ENCODE measurements at places on chromosomes 1 and 21. TPM values are rescaled to one million over a fixed set of nuclear protein-coding genes. Genes with fewer than 3 reads are reported as not detected.

- H3K4me3 ChIP-seq: peak overlapping the region; percentile 99
- DNase-seq: no peak
- H3K4me1 ChIP-seq: peaks cover 3% of the 10 kb centered on the region
- H3K27ac ChIP-seq: peak overlapping the region; percentile 99
These were observed 71.7 kb downstream of the CD46 start for GRCh38 chr1:207823531-207823879.

- H3K27ac ChIP-seq: no peak overlapping the region
- no peak overlapping the region for H3K4me3 ChIP-seq
- no peaks in the 10 kb centered on the region for H3K27me3 ChIP-seq
- no peak for DNase-seq
- H3K4me1 ChIP-seq: no peaks in the 10 kb centered on the region
- H3K36me3 ChIP-seq: no peaks in the 10 kb centered on the region
These were observed 114.2 kb downstream of the SIK1 start for GRCh38 chr21:43312751-43313169.

GRCh38 chr1:230424391-230425251 is 1.5 kb downstream of the PGBD5 start:
- H3K4me1 ChIP-seq: no peaks in the 10 kb centered on the region
- no peak for DNase-seq
- H3K27ac ChIP-seq: no peak overlapping the region

- no peak for DNase-seq
- H3K36me3 ChIP-seq: no peaks in the 10 kb centered on the region
- H3K4me1 ChIP-seq: peaks cover 9% of the 10 kb centered on the region
- H3K27ac ChIP-seq: peak overlapping the region; percentile 0
- H3K27me3 ChIP-seq: no peaks in the 10 kb centered on the region
These were observed 44.8 kb downstream of the OPTC start for GRCh38 chr1:203538726-203539125.

- no peak for DNase-seq
- H3K36me3 ChIP-seq: no peaks in the 10 kb centered on the region
- H3K4me1 ChIP-seq: no peaks in the 10 kb centered on the region
- H3K27ac ChIP-seq: no peak overlapping the region
- H3K4me3 ChIP-seq: no peak overlapping the region
These were observed 19.3 kb upstream of the FOXO6 start for GRCh38 chr1:41341772-41342562.

GRCh38 chr1:208357644-208358507 is 113.7 kb upstream of the PLXNA2 start:
- no peak overlapping the region for H3K27ac ChIP-seq
- H3K36me3 ChIP-seq: no peaks in the 10 kb centered on the region
- no peak for DNase-seq
- H3K27me3 ChIP-seq: peaks cover 2% of the 10 kb centered on the region
- H3K4me3 ChIP-seq: no peak overlapping the region
- no peaks in the 10 kb centered on the region for H3K4me1 ChIP-seq

- H3K4me1 ChIP-seq: no peaks in the 10 kb centered on the region
- no peaks in the 10 kb centered on the region for H3K36me3 ChIP-seq
- H3K27ac ChIP-seq: no peak within 1 kb of the TSS
- no peak for DNase-seq
- no peaks in the 10 kb centered on the region for H3K27me3 ChIP-seq
- H3K4me3 ChIP-seq: no peak within 1 kb of the TSS
These were observed at the start of gene PRKACB for GRCh38 chr1:84143796-84144565. Gene PRKACB (plus strand): TSS chr1:84144271. CDS start chr1:84144362, 91 bp downstream.

- no peaks in the 10 kb centered on the region for H3K27me3 ChIP-seq
- H3K27ac ChIP-seq: no peak overlapping the region
- no peaks in the 10 kb centered on the region for H3K4me1 ChIP-seq
- no peak overlapping the region for H3K4me3 ChIP-seq
- H3K36me3 ChIP-seq: no peaks in the 10 kb centered on the region
- no peak for DNase-seq
These were observed 4.1 kb upstream of the MIS18A start for GRCh38 chr21:32282992-32283391.

- no peak for DNase-seq
- no peaks in the 10 kb centered on the region for H3K36me3 ChIP-seq
- H3K27ac ChIP-seq: no peak overlapping the region
- H3K4me3 ChIP-seq: no peak overlapping the region
- peaks cover 5% of the 10 kb centered on the region for H3K4me1 ChIP-seq
These were observed 480.9 kb upstream of the ZRANB2 start for GRCh38 chr1:71561729-71562128.

DNA sequence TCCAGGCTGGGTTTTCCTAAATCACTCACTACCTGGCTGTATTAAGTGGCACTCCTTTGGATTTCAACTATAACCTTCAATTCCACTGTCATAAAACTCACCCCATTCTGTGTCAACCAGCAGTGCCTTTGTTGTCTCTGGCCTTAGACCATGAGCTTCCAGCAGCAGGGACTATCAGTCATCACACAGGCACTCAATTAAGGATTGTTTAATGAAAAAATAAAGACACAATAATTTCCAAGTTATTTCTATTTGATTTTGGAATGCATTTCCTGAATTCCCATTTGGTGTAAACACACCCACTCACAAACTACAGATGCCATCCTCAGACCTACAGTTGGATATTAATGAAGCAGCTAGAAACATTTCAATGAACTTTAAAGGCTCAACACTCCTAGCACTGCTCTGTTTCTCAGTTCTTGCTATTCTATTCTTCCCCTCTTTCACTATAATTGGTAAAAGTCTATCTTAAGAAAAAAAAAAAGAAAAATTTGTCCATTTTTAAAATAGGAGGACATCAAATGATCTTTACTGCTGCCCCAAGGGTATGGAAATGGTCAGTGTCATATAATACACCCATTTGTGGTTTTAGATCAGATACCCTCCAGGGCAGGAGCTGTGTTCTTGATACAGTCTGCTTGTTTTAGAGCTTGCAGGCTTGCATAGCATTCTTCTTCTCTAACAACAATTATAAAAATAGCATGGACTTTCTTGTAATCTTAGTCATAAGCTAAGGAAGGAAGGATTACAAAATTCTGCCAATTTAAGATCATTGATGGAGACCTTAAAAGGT is 156.4 kb downstream of the PTGER3 start:
- H3K36me3 ChIP-seq: no peaks in the 10 kb centered on the region
- peaks cover 2% of the 10 kb centered on the region for H3K4me1 ChIP-seq
- H3K4me3 ChIP-seq: no peak overlapping the region
- H3K27ac ChIP-seq: no peak overlapping the region
- no peaks in the 10 kb centered on the region for H3K27me3 ChIP-seq

GRCh38 chr1:104156738-104157137 is 407.0 kb downstream of the AMY1C start:
- no peaks in the 10 kb centered on the region for H3K27me3 ChIP-seq
- no peak overlapping the region for H3K27ac ChIP-seq
- H3K4me3 ChIP-seq: no peak overlapping the region
- no peaks in the 10 kb centered on the region for H3K36me3 ChIP-seq
- no peak for DNase-seq

- no peak overlapping the region for H3K27ac ChIP-seq
- no peaks in the 10 kb centered on the region for H3K36me3 ChIP-seq
- DNase-seq: no peak
- no peaks in the 10 kb centered on the region for H3K4me1 ChIP-seq
- H3K4me3 ChIP-seq: no peak overlapping the region
These were observed 52.5 kb upstream of the RIPK4 start for GRCh38 chr21:41819236-41819855.

DNA sequence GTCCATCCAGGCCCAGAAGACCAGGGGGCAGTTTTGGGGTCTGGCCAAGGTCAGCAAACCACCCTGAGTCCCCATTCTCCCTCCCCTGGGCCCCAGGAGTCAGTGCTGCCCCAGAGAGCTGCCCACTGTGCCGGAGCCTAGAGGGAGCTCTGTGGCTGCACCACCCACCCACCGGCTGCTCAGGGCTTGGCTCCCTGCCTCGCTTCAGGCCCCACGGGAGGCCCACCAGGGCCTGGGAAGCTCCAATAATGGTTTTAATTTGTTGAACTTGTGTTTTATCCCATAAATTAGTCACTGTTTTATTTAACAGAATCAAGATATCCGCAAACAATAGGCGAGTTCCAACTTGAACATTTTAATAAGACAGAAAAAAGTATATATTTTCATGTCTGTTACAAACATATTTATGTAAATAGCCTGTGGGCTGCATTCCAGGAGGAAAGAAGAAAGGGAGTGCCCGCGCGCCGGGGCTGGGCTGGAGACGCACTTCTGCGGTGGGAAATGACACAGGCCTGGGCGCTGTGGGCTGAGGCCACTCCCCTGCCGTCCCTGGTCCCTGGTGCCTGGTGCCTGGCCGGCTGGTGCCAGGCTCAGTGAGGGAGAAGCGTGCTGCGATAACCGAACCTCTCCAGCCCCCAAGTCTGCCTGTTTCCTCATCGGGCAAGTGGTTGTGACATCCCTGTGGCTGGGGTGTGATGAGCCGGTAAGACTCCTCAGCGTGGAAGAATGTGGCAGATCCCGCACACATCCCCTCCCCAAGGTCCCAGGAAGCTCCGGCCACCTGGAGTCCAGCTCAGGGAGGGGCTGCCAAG is 160.5 kb downstream of the PEX14 start:
- H3K4me1 ChIP-seq: no peaks in the 10 kb centered on the region

DNA sequence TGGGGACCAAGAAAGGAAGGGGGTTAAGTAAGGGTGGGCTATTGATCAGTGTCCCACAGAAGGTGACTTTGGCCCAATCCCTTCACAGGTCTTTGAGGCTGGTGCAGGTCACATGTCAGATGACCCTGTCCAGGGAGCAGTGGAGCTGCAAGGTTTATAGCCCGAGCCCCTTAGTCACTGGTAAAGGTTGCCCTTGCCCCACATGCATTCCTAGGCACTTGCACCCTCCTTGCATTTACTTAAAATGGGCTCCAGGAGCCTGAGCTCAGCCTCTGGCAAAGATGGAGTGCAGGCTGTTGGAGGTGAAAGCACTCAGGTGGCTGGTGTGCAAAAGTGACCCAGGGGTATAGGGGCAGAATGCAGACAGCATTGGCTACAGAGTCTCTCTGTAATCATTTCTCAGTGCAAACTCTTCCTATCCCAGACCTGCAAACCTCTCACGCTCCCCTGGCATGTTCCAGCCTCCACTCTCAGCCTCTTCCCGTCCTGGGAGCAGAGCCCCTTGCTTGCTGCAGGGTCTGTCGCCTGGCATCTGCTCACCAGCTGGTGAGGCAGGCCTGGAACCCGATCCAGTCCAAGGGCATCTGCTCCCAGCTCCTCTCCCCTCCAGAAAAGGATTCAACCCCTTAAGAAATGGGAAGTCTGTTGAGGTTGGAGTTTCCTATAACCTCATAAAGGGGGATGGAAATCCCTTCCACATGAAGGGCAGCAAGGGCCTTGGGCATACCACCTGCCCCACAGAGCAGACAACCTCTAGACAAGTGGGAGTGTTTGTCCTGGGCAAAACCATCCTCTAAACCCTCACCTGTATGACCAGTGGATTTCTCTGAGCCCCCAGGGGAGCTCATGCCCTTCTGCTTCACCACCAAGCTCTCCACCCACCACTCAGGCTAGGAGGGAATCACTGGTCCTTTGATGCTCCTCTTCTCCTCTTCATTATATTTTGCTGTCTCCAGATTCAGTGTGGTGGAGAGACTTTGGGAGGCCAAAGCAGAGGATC is 23.1 kb upstream of the PTPRF start:
- DNase-seq: no peak
- H3K27ac ChIP-seq: no peak overlapping the region
- H3K36me3 ChIP-seq: no peaks in the 10 kb centered on the region

DNA sequence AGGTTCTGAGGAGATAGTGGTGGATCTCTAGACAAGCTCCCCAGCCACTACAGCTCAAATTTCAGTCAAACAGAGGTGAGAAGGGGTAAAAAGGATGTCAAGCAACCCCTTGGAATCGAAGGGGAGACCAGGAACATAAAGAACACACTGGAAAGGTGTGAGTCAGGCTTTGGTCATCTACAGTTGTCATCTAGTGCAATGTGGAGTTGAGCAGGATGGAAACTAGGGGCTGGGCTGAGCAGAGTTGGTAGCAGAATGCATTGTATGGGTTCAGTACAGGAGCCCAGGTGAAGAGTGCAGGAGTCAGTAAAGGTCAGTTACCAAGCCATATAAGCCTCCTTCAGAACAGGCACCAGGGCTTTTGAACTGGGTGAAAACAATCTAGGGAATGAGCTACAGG is 52.7 kb upstream of the VAV3 start:
- no peak overlapping the region for H3K4me3 ChIP-seq
- no peaks in the 10 kb centered on the region for H3K4me1 ChIP-seq
- H3K27ac ChIP-seq: no peak overlapping the region
- H3K36me3 ChIP-seq: no peaks in the 10 kb centered on the region
- no peak for DNase-seq

- no peak overlapping the region for H3K4me3 ChIP-seq
- no peak overlapping the region for H3K27ac ChIP-seq
- no peaks in the 10 kb centered on the region for H3K4me1 ChIP-seq
- H3K27me3 ChIP-seq: no peaks in the 10 kb centered on the region
- DNase-seq: no peak
- no peaks in the 10 kb centered on the region for H3K36me3 ChIP-seq
These were observed 6.1 kb upstream of the TTF2 start for GRCh38 chr1:117054068-117054467.

DNA sequence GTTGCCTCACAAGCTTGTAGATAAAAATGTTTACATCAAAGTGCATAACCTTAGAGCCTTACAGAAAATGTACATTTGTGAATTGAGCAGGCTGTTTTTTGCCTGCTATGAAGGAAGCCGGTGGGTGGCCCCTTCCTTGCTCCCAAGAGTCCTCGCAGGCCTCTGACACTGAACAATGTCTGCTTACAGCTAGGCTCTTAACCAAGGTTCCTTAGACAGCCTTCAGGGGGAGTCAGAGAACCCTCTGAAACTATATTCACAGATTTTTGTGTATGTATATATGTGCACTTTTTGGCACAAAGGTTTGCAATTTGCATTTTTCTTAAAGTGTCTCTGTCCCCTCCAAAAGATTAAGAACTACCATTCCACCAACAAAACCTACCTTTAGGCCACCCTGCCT is 282.6 kb downstream of the BARHL2 start:
- H3K27ac ChIP-seq: no peak overlapping the region
- no peak overlapping the region for H3K4me3 ChIP-seq
- H3K36me3 ChIP-seq: no peaks in the 10 kb centered on the region

DNA sequence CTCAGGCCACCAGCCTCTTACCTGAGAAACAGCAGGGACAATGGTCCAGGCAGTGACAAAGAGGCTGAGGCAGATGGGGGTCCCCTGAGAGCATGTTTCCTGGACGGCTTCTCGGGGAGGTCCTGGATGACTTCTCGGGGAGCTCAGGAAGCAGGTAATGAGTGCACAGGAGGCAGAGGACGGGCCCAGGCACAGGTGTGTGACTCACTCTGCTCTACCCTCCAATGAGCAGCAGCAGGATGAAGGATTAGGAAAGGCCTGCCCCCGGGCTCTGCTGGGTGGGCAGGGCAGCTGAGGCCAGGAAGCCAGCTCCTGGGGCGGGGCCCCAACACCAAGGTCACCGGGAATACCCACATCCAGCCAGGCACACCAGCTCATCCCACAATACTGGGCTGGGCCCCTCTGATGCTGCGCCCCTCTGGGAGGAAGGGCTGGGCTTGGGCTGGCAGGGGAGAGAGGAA is 17.2 kb upstream of the PTAFR start:
- H3K27me3 ChIP-seq: no peaks in the 10 kb centered on the region
- H3K4me3 ChIP-seq: no peak overlapping the region
- no peaks in the 10 kb centered on the region for H3K4me1 ChIP-seq

CYP4A11 gene
- 0.16 TPM for total RNA-seq

ACOT11 gene
- total RNA-seq: 17.5 TPM

TMPRSS15 gene
- total RNA-seq: not detected

EIF4G3 gene
- total RNA-seq: 59.0 TPM

MATN1 gene
- total RNA-seq: not detected

TNNT2 gene
- total RNA-seq: 0.21 TPM

CXADR gene
- 0.52 TPM for total RNA-seq

PCAT6 gene
- 1.7 TPM for total RNA-seq

IRF6 gene
- total RNA-seq: 3.8 TPM

KIF26B gene
- total RNA-seq: 0.58 TPM

FNDC10 gene
- total RNA-seq: 3.0 TPM

PRKCZ gene
- 5.2 TPM for total RNA-seq
